MCF 10A (cell line): ENCODE measurements at places on chromosomes 5 and 9. TPM values are rescaled to one million over a fixed set of nuclear protein-coding genes. Genes with fewer than 3 reads are reported as not detected.

Gene OR1Q1
- not detected in 2 replicates for total RNA-seq

Gene PCDHA6
- total RNA-seq: 1.0 and 1.5 TPM in 2 replicates

GRCh38 chr9:6975198-6975597 is 217.4 kb downstream of the KDM4C start:
- H3K27ac ChIP-seq: no peak overlapping the region
- H3K4me1 ChIP-seq: peaks cover 11% of the 10 kb centered on the region
- DNase-seq: no peak
- H3K4me3 ChIP-seq: no peak overlapping the region
- H3K36me3 ChIP-seq: no peaks in the 10 kb centered on the region

DNA sequence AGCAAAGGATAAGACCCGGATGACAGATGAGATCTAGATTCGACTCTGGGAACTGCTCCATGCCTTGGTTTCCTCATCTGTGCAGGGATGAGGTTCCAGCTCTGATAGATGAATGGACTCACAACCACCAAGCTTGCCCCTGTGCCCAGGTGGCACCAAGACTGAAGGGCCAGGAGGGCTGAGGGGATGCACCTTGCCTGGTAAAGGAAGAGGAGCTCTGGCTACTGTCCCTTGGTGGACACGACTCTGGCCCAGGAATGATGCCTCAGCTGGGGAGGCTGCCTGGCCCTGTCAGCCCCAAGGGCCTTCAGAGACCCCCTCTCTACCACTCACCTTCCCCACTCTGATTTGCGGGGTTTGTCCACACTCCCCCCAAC is 24.9 kb upstream of the ANXA6 start:
- DNase-seq: no peak
- no peaks in the 10 kb centered on the region for H3K4me1 ChIP-seq
- no peaks in the 10 kb centered on the region for H3K27me3 ChIP-seq
- H3K27ac ChIP-seq: no peak overlapping the region

- H3K27ac ChIP-seq: no peak overlapping the region
- DNase-seq: no peak
- peaks cover 8% of the 10 kb centered on the region for H3K4me1 ChIP-seq
- no peaks in the 10 kb centered on the region for H3K36me3 ChIP-seq
Measured at GRCh38 chr5:164005071-164005470, 499.7 kb downstream of the MAT2B start.

DNA sequence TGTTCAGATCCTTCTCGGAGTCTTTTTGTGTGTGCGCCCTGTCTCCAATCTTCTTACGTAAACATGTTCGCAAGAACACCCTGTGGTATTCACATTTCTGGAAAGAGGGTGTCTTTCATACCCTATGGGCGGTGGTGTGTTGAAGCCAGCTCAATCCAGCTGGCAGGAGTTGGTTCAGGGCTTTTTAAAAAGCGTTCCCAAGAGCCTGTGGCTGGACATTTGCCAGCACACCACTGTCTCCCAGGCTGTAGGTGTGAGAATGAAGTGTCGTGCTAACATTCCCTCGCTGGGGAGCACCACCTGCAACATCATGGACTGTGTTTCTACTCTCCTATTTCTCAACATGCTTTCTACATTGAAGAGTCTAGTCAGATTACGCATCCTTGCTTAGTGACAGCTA is 51.7 kb downstream of the S1PR3 start:
- H3K36me3 ChIP-seq: no peaks in the 10 kb centered on the region
- peaks cover 4% of the 10 kb centered on the region for H3K4me1 ChIP-seq
- H3K27me3 ChIP-seq: no peaks in the 10 kb centered on the region
- no peak overlapping the region for H3K4me3 ChIP-seq

- no peak overlapping the region for H3K4me3 ChIP-seq
- no peaks in the 10 kb centered on the region for H3K27me3 ChIP-seq
- H3K36me3 ChIP-seq: peaks cover 8% of the 10 kb centered on the region
- no peak overlapping the region for H3K27ac ChIP-seq
- peaks cover 18% of the 10 kb centered on the region for H3K4me1 ChIP-seq
Measured at GRCh38 chr5:124668353-124669299, 77.8 kb downstream of the ZNF608 start.
